Inflammatory macrophage treated with lipopolysaccharide for 1 hour (primary cell): ENCODE measurements at places on chromosomes 11 and 22.

DNA sequence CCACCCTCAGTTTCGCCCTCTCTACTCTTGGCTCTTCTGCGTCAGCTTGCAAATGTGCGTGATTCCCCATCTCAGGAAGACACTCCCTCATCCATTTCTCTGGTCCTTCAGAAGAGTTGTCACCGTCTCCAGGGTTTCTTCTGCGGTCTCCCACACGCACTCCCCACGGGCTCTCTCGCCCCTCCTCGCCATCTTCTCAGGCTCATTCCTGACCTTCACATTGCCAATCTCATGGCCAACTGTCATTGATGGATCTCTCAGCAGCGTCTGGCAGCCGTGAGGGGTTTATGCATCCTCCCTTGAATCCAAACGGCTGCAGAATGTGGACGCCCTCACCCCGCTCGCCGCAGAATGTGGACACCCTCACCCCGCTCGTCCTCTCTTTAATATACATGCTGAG is 10.5 kb downstream of the SYNGR1 start:
- no peak for DNase-seq

GRCh38 chr11:94066901-94067429 is 45.8 kb downstream of the HEPHL1 start:
- no peak for DNase-seq

- no peak for DNase-seq
Observed at GRCh38 chr11:12494699-12495098, 117.3 kb downstream of the PARVA start.

GRCh38 chr11:57277845-57278720 is 41.0 kb upstream of the APLNR start:
- DNase-seq: peak; percentile 65

DNA sequence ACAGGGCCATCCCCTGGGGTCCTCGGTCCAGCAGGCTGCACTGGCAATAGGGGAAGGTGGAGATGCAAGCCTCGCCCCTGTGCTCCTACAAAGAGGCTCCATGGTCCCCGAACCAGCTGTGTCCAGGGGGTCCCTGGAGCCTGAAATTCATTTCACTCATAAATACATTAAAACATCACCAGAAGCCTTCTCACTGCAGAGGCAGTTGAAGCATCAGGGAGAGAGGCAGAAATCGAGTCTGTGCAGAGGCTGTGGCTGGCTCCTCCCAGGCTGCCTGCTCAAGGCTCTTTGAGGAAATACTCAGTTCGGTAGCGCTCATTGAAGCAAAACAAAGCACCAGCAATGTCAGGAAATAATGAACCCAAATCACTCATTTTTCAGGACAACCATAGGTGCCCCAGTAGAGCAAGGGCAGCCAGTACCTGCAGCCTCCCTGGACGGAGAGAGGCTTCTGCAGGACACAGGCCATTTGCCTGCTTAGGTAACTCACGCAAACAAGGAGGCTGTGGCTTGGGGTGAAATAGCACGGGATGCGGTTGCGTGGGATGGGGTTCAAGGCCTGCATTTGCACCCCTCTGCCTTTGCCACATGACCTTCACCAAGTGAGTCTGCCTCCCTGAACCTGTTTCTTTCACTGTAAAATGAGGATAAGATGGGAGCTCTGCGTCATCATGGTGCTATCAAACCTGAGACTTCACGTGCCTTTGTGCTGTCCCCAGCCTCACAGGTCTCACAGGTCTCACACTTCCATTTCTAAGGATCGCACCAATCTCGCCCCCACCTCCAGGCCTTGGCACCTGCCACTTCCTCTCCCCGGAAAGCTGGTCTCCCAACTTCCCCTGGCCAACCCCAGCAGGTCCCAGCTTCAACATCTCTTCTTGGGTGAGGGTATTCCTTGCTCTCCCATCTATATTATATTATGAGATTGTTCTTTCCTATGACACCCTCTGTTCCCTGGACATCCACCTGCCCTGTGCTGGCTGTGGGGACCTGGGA is 84.3 kb upstream of the SHISAL1 start:
- DNase-seq: no peak

DNA sequence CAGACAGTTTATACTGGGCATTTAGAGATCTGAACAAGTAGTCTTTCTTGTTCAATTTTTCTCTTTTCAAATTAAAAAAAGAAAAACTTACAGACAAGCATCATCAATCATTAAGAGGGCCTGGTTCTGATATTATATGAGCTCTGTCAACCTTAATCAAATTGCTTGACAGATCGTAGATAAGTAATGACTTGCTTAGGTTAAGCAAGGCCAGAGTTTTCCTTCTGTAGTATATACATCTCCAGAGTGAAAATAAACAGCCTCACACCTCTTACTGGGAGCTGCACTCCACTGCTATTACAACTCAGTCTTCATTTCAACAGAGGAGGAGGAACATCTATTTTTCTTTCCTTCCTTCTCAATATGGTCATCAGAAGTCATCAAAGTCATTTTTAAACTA is 13.5 kb downstream of the CDON start:
- no peak for DNase-seq

- no peak for DNase-seq
Observed at GRCh38 chr22:47068626-47068996, 306.2 kb downstream of the TBC1D22A start.

DNA sequence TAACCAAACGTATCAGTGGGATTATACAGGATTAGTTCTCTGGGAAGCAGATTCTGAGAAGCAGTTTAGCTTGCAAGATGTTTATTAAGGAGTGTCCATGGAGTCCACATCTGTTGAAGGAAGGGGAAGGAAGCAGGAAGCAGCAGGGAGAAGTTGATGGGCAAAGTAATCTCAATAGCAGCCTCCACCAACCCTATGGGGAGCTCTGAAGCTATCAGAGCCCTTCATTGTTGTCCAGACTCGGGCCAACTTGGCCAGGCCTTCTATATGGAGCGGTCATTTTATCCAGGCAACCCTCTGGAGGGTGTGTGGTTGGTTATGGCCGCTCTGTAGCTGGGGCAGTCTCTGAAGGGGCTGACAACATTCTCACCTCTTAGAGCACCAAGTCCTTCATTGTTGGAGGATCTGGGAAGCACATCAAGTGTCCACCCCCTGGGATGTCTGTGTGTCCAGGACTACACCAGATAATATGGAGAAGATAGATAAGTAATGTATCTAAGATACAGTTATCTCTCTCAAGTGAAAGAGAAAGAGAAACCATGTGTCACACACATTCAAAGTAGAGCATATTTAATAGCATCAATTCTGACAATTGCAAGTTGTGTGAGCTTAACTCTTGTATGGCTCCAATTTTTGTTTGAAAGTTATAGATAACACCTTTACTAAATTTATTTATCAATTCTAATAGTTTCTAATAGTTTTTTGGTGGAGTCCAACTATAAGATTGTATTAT is 101.7 kb upstream of the TRIM77 start:
- no peak for DNase-seq

DNA sequence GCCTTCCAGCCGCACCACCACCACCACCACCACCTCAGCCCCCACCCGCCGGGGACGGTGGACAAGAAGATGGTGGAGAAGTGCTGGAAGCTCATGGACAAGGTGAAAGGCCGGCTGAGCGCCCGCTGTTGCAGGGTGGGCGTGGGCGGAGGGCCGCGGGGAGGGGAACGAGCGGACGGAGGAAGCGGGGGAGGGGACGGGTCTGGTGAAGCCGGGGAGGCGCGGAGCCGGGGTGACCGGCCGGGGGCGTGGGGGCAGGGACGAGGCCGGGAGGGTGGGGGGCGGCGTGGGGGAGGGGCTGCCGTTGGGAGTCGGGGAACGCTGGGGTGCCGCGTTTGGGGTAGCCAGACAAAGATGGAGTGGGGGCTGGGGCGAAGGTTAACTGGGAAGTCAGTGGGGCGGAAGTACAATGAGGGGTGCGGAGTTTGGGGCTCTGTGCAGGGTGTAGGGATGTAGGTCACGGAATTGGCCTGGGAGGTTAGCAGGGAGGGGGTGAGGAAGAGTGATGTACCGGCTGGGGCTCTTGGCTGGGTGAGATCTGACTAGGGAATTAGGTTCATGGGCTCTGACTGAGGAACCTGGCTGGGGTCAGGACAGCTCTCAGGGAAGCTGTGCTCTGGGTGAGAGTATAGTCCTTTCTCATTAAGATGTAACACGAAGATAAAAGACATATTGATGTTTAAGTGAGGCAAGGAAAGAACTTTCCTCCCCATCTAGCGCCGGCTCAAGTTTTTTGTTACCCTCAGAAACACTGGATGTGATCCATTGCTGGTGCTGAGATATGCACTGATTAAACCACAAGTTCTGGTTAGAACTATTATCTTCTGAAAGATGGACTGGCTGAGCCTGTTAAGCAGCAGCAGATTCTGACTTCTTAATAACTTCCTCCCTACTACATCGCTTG is 624 bp downstream of the CBL start:
- DNase-seq: peak; percentile 62

DNA sequence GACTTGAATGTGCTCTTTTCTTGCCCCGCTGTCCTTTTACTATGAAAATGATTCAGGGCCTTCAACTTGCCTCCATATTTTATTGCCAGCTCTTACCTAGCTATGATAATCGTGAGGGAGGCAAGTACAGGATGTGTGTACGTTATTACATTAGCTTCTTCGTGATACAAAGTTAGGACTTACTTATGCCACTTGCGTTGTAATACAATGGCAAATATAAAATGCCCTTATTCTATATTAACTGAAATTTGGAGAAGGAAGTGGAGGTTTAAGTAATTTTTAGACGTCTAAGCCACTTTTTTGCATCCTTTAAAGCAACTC is 10.8 kb upstream of the CCT8L2 start:
- no peak for DNase-seq

DNA sequence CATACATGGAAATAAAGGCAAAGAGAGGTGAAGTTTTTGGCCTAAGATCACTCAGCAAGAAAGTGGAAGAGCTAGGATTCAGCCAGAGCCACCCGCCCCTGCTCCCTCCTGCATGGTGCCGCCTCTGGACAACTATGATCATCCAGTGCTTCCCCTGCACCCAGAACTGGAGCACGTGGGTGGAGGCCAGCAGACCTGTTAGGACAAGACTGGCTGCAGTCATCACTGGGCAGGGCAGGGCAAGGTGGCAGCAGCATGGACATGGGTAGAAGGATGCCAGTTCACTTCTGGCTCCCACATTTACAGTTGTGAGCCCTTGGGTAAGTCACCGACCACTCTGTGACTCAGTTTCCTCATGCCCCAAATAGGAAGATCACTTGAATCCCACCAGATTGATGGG is 131.0 kb downstream of the FBXO7 start:
- DNase-seq: no peak

DNA sequence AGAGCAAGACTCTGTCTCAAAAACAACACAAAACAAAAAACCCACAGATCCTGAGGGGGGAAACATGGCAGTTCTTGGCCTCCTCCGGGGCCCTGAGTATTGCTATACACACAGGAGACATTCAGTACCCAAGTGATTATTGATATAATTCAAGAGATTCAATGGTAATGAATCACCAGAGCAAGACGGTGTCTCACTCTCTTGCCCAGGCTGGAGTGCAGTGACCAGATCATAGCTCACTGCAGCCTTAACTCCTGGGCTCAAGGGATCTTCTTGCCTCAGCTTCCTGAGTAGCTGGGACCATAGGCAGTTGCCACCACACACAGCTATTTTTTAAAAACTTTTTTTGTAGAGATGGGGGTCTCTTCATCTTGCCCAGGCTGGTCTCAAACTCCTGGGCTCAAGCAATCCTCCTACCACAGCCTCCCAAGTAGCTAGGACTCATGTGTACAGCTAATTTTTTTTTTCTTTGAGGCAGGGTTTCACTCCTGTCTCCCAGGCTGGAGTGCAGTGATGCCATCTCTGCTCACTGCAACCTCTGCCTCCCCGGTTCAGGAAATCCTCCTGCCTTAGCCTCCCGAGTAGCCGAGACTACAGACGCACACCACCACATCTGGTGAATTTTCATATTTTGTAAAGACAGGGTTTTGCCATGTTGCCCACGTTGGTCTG is 21.8 kb upstream of the PIK3C2A start:
- no peak for DNase-seq

DNA sequence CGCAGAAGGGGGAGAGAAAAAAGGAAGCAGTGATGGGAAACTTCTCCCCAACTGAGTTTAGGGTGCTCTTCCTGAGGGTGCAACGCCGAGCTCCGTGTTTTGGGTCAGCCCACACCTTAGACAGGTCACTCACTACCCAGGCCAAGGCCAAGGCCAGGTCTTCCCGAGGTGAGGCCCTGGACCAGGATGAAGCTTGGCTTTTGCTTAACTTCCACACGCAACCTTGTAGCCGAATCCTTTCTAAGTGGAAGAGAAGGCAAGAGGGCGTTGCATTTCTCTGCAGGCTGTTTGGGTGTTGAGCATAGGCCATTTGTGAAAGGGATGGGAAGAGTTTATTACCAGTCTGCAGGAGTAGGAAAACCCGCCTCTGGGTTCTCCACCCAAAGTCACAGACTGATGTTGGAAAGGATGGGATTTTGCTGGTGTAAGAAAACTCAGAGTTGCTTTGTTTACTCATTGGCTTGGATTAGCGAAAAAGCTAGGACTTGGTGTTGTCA is 1.5 kb downstream of the KREMEN1 start:
- no peak for DNase-seq

- DNase-seq: no peak
Observed at GRCh38 chr11:110431674-110432073, 1.9 kb downstream of the FDX1 start.

DNA sequence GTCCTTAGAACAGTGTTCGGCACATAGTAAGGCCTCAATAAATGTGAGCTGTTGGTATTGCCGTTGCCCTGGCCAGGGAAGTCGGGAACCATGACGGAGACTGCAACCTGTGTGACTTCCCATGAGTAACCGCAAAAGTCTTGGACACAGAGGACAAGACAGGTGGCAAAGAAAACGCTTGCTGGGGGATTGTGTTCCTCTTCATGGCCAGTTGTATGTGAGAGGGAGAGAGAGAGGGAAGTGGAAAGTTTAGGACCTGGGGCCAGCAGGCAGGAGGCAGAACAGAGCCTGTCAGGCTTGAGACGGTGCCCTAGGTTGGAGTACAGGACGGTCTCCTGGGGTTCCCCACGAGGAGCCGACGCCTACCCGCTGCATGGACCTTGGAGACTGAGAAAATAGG is 90.2 kb downstream of the CEP164 start:
- no peak for DNase-seq

- DNase-seq: no peak
Observed at GRCh38 chr11:72406540-72407527, 27.5 kb downstream of the CLPB start.

GRCh38 chr22:49590851-49591445 is 236.7 kb downstream of the BRD1 start:
- no peak for DNase-seq

DNA sequence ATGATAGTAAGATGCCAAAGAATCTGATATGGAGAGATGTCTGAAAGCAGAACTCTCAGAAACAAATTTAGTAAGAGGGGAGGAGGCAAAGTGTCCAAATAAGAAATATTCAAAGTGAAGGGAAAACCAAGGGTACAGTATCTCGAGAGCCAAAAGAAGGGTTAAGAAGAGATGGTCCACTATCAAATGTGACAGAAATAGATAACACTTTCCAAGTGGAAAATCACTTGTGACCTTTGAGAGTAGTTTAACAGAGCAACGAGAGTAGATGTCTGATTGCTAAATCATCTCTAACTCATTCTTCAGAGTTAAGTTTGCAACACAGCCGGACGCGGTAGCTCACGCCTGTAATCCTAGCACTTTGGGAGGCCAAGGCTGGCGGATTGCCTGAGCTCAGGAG is 4.3 kb upstream of the BUD13 start:
- no peak for DNase-seq
